NCI-H1417 treated with DMSO at 0.1 percent for 48 hours (cell line): ENCODE measurements at places on chromosomes 2 and 18.
A peak's percentile ranks its signal among the peaks of the same experiment; 100 is the strongest.

- DNase-seq, result no peak
Measured at GRCh38 chr2:3454802-3455201, 64.5 kb downstream of the ADI1 start.

DNA sequence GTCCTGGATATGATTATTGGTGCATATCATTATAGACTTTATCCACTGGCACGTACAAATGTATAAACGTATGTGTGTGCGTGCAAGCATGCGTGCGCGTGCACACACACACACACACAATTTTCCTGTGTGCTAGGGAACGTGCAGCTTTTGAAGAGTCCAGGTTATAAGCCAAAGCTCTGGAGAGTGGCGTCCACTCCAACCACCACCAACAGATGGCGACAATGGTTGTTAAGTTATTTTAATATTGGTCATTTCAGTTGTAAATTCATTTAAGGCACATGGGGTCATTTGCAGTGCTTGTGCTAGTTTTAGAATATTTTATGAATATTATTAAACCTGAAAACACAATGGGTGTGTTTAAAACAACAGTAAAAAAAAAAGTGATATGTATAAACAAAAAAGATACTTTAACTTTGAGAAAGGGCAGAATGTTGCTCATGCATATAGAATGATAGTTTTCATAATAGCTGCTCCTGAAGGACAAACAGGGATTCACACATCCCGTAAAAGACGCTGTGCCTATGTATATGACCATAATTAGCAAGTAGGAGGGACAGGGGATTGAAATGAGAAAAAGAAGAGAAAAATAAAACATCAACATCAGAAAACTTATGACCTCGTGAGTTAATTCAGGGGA, 124.2 kb upstream of the ITGB6 start:
- DNase-seq, result no peak

DNA sequence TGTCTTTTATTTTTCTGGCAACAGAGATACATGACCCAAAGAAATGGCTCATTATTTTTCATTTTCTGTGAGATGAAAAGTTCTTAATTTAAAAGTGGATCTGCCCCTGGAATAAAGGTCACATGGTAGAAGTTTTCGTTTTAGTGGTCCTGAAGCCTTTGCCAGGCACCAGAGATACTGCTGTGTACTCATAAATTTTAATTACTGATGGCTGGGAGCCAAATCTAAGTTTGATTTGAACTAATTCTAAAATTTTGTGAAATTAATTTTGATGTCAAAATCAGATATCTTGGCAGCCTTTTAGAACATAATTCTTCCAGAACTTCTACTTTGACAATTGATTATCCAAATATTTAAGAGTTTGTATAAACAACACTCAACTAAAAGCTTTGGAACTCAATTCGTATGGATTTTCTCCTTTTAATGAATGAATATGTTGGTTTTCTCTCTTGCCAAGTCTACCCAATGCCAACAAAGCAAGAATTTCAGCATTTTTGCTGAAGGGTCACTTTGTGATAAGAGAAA, 128.5 kb upstream of the SP5 start:
- DNase-seq, result no peak

DNA sequence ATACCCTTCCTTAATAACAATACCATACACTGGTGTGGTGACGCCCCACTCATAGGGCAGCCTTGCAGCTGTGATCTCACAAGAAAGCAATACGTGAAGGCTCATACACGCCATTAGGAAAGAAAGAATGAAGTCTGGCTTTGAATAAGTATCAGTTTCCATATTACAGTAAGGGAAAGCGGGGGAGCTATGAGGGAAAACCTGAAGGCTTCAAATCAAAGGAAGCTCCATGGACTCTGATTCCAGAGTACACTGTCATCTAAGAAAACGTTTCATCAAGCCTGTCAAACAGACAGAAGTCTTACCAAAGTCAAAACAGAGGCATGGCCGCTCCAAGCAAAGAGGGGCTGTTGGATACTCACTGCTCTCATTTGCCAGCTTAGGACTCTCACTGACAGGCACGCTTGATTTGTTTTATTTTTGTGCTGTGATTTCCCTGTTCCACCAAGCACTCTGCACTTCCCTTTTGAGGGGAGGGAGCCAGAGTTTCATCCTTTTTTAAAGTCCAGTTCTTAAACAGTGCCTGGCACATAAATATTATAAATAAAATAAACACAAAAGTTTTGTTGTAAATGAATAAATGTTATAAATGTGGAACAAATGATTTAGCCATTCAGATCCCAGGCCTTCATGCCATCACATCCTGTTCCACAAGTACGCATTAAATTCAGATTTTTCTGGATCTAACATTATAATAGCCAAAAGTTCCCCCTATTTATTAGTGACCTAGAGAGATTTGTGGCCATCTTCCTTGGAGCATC, 221.2 kb downstream of the PIEZO2 start:
- no peak for DNase-seq

DNA sequence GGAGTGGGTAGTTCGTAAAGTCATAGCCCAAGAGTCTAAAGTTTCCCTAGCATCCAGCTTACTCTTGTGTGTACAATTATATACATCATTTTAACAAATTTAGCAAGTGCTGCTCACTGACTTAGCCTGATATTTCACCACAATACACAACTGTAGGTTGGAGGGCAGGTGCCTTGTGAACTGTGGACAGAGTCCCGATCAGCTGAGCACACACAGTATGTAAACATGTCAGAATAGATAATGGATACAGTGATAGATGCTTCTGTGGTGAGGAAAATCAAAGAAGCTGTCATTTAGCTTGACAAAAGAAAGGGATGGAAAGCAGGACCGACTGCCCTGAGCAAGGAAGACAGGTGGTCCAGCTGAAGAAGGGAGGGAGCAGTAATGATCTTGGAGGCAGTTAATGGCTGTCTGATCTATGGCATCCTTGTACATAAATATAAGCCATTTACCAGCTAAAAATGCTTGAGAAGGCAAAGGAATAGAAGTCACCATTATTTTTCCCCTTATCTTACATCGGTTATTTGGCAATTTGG, 372.8 kb upstream of the UBE2E3 start:
- DNase-seq, result peak; percentile 75

GRCh38 chr2:85708641-85709040, 14.5 kb downstream of the GNLY start:
- no peak for DNase-seq

DNA sequence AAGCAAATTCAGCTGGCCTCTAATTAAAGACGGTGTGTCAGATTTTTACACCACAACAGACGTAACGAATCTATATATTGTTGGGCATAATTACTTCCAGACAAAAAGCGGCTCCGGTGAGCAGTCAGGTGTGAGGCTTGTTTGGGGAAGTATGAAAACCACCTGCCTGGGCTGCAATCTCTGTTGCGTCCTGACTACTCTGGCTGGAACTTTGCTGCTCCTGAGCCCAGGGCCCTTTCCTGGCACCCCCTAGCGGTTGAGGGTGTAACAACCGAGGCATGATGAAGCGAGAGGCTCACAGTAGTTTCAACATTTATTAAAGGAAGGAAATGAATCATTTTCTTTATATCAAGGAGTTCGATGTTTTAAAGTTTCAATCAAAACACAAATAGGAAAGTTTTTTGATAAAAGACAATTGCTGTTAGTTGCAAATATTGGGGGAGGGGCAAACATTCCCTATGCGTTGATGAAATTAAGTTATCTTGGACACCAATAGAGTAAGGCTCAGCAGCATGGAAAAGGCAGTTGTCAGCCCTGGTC, 10.6 kb upstream of the ITGB6 start:
- no peak for DNase-seq

- no peak for DNase-seq
Measured at GRCh38 chr2:51706220-51706619, 674.3 kb upstream of the NRXN1 start.

DNA sequence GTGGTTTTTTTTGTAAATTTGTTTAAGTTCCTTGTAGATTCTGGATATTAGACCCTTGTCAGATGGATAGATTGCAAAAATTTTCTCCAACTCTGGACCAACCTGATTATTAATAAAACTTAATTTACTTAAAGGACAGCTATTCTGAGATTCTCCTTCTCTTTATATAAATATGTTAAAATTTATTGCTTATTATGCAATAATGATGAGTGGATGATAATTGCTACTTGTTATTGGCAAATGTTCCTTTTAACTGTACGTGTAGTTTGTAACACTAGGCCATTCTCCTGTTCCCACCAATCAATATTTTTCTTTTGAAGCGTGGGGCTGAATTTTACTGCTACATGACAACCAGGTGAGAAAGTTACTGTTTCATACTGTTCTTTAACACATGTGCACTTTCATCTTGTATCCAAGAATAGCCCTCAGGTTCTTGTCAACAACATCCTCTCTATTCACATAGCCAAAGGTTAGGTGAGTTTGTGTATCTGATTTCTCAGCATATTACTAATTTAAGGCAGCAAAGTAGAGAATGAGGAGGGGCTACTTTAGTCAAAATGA, 16.6 kb upstream of the STK17B start:
- no peak for DNase-seq

GRCh38 chr2:128984081-128984480, 665.4 kb upstream of the HS6ST1 start:
- no peak for DNase-seq

GRCh38 chr2:232400256-232401015, 6.2 kb upstream of the ALPG start:
- DNase-seq, result no peak

DNA sequence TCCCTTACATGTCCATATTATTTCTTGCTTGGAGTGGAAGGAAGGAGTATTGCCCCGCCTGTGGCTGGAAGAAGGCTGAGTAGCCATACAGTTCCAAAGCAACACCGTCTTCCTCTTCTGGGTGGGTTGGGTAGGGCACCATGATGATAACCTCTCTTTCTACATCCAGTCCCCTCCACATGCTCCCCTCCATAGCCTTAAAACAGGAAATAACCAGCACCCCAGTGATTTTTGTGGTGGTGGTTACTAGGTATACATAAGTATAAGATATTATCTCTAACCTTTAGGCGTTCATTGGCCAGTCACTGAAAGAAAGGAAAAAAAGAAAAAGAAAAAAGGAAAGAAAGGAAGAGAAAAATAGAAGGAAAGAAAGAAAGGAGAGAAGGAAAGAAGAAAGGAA, 63.1 kb downstream of the CXCR4 start:
- no peak for DNase-seq

DNA sequence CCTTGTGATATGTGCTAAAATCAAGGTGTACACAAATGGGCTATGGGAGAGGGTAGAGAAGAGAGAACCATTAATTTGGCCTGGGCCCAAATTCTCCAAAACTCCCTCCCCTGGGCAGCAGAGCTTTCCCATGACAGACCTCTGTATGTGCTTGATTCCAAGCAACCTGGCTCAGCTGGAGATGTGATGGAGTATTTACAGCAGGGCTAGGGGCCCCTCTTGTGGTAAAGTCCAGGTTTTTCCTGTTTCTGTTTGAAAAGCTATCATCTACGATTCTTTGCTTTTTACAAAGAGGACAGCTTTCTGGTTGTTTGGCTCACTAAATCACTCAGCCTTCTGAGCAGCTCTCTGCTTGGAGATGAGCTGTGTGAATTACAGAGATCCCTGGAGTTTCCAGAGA, 40.3 kb downstream of the KCNS3 start:
- no peak for DNase-seq

GRCh38 chr2:109613922-109614714, at the start of the genes SEPTIN10 and SOWAHC:
SEPTIN10 (minus strand) TSS chr2:109613966; CDS start chr2:109613827, 139 bp downstream.
SOWAHC (plus strand) TSS chr2:109614364; CDS start chr2:109614490, 126 bp downstream.
- peak; percentile 91 for DNase-seq

DNA sequence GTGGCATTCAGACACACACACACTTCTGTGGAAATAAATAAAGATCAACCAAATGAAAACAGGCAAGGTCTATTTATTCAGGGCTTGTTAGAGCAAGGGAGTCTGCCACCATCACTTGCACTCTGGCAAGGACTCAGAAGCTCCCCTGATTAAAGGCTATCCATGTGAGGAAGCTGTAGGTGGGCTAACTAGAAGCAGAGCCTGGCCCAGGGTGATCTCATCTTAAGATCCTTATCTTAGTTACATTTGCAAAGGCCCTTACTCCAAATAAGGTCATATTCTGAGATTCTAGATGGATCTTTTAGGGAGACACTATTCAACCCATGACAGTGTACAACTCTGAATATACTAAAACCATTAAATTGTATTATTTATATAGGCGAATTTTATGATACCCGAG, 190.0 kb upstream of the SRD5A2 start:
- DNase-seq, result no peak

DNA sequence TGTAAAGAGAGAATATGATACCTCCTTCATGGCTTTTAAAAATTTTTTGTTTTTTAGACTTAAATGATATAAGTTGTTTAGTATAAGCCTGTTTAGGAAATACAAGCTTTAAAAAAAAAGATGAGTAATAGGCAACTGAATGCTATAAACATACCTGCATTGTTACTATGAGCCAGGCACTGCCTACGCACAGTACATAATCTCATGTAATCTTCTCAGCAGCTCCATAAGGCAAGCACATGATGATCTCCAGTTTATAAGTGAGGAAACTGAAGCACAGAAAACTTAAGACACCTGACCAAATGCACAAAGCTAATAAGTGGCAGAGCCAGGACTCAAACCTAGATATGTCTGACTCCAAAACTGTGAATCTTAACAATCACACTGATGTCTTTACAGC, 156.3 kb upstream of the SLC1A4 start:
- no peak for DNase-seq

DNA sequence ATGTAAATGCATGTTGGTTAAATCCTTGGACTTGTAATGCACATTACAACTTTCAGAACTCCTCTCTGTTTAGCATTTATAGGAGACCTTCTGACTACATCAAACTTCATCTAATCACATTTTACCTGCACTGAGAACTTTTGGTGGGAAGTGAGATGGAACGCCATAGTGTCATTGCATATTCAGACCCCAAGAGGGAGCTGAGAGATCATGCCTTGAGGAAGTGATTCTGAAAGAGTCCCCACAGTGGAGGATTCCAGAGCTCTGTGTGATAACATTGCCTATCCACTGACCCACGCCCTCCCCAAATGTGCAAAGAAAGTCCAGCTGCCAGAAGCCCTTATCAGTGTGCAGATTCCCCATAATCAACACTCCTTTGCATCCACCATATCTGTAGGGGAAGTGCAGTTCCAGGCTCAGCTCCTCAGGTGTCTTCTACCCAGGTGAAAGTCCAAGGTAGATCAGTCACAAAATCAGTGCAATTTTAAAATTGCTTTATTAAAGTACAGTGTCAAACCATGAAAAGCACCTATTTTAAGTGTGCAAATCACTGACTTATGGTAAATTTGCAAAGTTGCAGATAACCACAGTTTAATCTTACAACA, 212.4 kb downstream of the RPIA start:
- DNase-seq, result no peak
